ENCODE measurements at places on chromosomes 3 and 15.

DNA sequence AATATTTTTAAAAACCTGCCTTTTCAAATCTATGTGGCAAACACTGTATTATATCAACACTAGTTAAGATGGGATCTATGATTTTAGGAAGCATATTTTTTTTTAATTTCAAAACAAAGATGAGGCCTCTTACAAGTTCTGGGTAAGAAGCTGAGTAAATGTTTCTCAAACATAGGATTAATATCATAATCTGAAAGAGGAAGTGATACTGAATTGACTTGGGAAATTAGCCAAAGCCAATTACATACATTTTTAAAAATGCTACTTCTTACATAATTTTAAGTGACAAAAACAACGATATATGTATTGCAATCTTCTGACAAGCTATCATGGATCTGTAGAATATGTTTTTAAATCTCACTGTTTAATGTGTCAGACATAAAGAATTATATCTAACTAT, 135.1 kb upstream of the UBP1 start:
- DNase-seq: no peak

- DNase-seq: no peak
These were observed 98.1 kb upstream of the SNRPN start for GRCh38 chr15:24856397-24857390.

- no peak for DNase-seq
These were observed 504 bp downstream of the ABHD2 start for GRCh38 chr15:89088605-89089315.

DNA sequence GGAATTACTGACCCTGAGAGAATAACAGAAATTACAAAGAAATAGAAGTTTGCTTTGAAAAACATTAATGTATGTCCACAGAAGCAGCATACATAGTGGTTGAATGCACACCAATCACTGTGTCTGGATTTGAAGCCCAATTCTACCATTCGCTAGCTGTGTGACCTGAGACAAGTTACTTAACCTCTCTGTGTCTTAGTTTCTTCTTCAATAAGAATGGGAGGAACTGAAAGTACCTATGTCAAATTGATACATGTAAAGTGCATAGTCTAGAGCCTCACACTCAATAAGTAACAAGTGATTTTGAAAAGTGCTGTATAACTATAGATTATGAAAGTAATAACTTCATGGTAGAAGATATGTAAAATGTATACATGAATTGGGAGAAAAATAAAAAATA, 457.8 kb downstream of the FOXP1 start:
- no peak for DNase-seq

DNA sequence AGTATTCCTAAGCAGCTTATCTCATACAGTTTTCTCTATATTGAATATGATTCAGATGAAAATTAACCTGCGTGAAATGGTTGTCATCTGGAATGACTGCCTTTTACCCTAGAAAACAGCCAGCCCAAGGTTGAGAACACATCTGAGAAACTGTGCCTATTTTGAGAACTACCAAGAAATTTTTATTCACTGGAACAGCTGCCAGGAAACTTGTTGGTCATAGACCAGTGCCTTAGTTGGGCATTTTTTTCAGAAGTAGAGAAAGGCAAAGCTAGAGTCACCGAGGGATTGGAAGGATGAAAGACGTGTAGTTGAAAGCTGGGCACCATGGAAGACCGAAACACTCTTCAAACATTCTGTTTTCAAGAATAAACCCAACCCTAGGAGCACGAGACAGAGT, 277.1 kb downstream of the LPP start:
- DNase-seq: no peak

GRCh38 chr3:52483577-52484381, 11.4 kb upstream of the STAB1 start:
- no peak for DNase-seq

GRCh38 chr3:17836919-17837318, 94.5 kb upstream of the TBC1D5 start:
- no peak for DNase-seq

DNA sequence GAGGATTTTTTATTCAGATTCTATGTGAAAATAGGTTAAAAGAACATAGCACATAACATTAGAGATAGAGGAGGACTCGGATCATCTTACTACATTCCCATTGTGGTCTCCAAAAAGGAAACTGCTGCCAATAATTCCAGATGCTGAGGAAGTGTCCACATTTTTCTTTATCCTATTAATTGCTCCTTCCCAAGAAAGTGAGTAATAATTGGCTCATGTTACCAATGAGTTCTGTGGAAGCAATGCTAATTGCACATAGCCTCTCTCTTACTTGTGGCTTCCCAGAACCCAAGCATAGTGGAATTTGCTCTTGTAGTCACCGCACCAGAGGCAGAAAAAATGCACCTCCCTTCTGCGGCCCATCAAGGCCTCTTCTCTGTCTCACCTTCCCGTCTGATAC, 208.4 kb downstream of the PLOD2 start:
- no peak for DNase-seq

DNA sequence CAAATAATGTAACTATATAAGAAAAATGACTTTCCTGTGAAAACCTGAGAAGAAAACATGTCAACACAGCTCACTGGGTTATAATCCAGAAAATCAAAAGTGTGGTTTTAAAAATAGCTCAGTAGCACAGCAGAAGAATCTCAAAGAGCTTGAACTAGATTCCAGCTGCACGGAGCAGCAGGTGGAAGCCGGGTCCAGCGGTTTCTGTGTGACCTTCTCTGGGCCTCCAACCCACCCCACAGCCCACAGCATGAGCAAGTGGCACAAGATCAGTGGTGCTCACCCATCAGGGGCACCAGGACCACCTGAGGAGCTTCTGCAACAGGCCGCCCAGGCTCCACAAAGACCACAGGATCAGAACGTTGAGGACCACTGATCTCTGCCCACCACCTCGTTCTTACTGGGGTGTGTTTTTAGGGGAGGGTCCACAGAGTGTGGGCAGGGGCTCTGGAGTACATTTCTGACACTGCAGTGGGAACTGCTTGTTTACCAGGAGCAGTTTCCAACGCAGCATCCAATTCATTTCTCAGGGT, 23.2 kb downstream of the SLC41A3 start:
- DNase-seq: no peak

- DNase-seq: no peak
These were observed 130.7 kb upstream of the KCNMB2 start for GRCh38 chr3:178405531-178405930.

- no peak for DNase-seq
These were observed 74.6 kb upstream of the GOLGA8J start for GRCh38 chr15:30008156-30008555.

- DNase-seq: no peak
These were observed 861.3 kb downstream of the ZPLD1 start for GRCh38 chr3:103295974-103296570.

DNA sequence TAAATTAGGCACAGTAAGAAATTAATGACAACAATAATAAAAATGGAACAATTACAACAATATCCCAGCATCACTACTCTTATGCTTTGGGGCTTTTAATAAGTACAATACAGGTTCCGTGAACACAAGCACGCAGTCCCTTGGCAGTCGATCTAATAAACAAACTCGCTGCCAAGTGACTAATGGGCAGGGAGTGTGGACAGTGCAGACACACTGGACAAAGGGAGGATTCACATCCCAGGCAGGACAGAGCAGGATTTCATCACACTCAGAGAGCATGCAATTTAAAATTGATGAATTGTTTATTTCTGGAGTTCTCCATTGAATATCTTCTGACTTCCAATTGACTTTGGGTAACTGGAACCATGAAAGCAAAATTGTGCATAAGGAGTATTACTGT, 524.1 kb upstream of the CFAP20DC start:
- DNase-seq: no peak

DNA sequence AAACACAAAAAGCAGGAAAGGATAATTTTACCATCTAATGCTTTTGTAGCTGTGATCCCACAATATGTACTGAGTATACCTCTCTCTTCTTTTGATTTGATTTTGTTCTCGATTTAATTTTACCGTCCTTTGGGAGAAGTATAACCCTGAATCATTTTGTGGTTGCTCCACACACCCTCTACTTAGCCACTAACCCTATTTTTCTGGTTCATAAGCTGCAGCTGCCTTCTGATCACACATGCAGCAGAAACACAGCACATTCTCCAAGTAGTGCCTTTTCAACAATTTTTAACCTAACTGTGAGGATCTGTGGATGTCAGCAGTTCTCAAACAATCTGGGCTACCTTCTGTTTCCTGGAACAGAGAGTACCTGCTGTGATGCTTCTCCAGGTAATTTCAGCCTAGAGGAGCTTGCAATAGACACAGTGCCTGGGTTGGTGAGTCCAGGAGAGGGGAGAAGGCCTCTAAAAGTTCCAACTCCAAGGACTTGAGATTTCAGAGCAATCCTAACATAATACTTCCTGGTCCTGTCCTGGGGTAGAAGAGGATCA, 40.3 kb downstream of the HGD start:
- DNase-seq: no peak

DNA sequence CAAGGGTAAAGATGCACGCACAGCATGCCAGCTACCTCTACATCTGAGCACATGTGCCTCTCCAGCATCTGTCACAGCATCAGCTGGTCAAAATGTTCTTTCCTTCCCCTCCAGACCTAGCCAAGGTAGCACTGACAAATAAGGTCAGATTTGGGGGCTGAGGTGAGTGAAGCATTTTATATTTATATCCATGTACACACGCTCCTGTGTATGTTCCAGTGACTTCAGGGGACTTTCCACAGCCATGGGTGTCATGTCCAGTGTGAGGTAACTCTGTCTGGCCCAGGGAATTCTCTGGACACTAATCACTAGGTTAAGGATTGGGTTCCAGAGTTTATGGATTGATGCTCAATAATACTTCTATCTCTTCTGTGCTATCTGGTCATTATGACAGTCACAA, 165.2 kb upstream of the TP63 start:
- DNase-seq: no peak

DNA sequence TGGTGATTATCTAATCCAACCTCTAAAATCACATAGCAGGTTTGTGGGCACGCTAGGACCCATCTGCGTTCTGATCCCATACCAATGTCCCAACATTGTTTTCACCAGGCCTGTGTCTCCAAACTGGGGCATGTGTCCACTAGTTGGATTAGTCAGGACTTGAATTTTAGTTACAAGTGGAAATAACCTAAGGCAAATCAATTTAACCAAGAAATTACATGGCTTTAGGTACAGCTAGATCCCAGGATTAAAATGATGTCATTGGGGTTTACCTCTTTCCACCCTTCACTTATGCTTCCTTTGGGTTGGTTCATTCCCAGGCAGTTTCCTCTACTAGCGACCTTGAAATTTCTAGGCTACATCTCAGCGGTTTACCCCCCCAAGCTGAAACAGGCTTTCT, 47.2 kb upstream of the PXYLP1 start:
- DNase-seq: no peak

DNA sequence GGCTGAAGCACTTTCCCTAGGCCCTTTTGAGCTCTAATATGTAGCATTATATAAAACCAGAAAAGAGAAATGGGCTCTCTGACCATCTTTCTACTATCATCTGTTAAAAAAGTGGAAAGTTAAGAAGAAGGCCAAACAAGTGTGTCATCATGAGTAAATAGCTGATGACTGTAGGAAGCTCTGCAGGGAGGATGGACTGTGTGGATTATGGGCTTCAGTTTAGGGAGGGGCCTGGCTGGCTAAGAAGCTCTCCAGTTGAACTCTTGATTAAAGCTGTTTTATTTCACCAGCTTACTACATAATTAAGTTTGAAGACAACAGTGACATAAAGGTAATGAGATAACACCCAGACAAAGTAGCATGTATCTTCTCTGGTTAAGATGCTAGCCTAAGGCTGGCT, 30.6 kb downstream of the INTS14 start:
- DNase-seq: no peak

GRCh38 chr3:173639098-173639497, 241.6 kb downstream of the NLGN1 start:
- no peak for DNase-seq

- no peak for DNase-seq
These were observed 340.8 kb downstream of the NAALADL2 start for GRCh38 chr3:175199961-175200360.

DNA sequence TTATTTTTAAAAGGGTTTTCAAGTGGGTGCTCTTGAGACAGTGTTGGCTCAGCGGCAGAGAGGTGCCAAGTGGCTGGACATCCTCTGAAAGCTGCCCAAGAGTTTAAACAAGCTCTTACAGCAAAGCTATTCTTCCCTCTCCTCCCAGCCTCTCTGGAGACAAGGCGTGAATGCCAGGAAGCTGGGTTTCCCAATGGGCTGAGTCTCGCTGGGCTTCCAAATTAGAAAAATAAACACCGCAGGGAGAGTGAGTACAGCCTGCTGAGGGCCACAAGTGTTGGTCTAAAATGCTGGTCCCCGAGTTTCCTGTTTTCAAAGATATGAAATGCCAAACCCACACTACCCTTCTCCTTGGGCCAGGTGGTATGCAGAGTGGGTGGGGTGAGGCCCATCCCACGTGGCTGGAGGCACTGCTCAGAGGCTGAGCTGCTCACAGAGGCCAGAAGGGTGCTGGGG, 36.4 kb downstream of the ZDHHC3 start:
- DNase-seq: no peak

GRCh38 chr3:21705769-21706168, 45.2 kb downstream of the ZNF385D start:
- no peak for DNase-seq

DNA sequence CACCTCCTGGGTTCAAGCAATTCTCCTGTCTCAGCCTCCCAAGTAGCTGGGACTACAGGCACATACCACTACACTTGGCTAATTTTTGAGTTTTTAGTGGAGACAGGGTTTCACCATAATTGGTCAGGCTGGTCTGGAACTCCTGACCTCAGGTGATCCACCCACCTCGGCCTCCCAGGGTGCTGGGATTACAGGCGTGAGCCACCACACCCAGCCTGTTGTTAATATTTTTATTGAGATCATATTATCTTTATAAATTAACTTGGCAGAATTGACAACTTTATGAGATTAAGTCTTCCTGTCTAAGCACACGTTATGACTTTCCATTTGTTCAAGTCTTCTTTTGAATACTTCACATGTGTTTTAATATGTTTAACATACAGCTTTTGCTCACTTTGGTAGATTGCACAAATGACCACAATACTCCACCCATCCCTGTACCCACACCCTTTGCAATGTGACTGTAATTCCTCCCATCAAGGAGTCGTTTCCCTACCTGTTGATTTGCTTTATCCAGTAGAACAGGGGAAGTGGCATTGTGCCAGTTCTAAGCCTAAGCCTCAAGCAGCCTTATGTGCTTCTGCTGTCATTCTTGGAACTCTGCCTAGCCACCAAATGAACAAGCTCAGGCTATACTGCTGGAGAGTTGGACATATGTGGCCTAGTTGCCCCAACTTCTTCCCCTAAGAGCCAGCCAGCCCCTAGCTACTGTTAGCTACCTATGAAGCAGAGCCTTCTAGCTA, 8.2 kb downstream of the XYLB start:
- DNase-seq: no peak

DNA sequence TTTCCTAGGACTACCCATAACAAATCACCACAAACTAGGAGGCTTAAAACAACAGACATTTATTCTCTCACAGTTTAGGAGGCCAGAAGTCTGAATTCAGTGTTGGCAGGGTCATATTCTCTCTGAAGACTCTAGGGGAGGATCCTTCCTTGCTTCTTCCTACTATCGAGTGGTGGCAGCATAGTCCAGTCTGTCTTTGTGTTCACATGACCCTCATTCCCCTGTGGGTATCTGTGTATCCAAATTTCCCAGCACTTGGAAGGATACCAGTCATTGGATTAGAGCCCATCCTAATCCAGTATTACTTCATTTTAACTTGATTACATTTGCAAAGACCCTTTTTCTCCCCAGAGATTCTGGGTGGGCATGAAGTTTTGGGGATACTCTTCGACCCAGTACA, 63.8 kb downstream of the GMPS start:
- DNase-seq: no peak
